ENCODE measurements at places on chromosomes 13 and 19.

- no peak for DNase-seq
These were observed 4.0 kb upstream of the EPN1 start for GRCh38 chr19:55671054-55671378.

- no peak for DNase-seq
These were observed 26.8 kb downstream of the UBAC2 start for GRCh38 chr13:99227331-99227900.

- DNase-seq, result no peak
These were observed 150.3 kb downstream of the KATNAL1 start for GRCh38 chr13:30156826-30157615.

DNA sequence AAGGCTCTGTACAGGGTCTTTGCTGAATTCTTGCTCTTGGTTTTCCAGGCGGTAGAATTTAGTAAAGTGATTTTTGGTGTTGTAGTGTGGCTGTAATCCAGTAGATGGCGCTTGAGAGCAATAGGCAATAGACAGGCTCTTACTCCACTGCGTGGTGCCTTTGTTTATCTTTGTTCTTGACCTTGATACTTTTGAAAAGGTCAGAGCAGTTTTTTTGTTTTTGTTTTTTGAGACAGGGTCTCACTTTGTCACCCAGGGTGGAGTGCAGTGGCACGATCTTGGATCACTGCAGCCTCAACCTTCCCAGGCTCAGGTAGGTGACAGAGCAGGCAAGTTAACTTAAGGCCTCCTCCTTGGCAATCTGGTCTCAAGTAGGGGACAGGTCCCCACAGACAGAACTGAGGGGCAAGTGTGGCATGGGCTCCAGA lies 12.2 kb upstream of the LILRA5 start:
- peak; percentile 42 for DNase-seq

- DNase-seq, result no peak
These were observed 39.5 kb downstream of the MIPEP start for GRCh38 chr13:23849670-23850069.

DNA sequence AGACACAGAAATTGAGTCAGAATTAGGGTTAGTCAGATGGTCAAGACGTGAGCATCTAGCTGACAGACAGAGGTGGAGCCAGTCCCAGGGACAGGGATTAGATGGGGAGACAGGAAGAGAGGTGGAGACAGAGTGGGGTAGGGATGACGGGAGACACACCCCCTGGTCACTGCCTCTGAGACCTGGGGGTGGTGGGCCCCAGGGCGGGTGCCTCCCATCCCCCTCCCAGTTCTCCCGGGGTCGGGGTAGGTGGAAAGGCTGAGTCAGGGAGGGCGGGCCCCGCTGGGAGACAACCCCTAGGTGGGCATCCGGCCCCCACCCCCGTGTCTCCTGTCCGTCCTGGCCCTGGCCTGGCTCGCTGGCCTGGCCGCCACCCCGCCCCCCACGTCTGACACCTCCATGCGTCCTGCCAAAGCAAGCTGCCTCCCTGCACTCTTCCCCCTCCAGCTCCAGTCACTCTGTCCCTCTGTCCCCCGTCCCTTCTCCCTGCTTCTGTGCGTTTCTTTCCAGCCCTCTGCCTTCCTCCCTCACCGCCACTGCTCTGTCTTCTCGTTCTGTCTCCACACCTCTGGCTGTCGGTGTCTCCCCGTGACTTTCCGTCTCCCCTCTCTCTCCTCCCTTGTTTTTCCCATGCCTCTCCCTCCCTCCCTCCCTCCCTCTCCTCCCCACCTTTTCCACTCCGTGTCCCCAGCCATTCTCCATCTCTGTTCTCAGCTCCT lies 15.1 kb downstream of the CCDC97 start:
- DNase-seq, result no peak

Data from activated CD4-positive, alpha-beta memory T cell treated with anti-CD3 and anti-CD28 coated beads, Interleukin-2, amount 10 ng/mL, durations not matched to agents 7 days and 5 days (primary cell).